GM12864 (cell line): ENCODE measurements at places on chromosomes 11 and 22.

GRCh38 chr11:114044042-114044871 lies 15.3 kb upstream of the ZBTB16 start:
- DNase-seq: no peak

GRCh38 chr11:58227956-58228615 lies 632 bp downstream of the OR10Q1 start:
- DNase-seq: no peak

DNA sequence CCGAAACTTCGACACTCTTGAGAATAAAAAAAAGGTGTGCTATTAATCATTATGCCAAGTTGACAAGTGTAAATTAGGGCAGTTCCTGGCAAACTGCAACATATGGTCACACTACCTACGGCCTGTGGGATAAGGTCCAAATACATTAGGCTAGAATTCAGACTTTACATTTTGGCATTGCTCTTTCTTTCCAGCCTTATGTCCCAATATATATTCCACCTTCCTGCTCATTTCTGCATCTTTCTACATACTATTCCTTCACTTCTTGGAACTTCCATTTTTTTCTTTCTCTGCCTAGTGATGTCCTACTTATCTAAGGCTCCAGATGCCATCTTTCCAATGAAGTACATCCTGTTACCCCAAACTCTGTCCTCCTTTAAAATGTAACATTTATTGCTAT lies 577.2 kb downstream of the LRRC4C start:
- no peak for DNase-seq

DNA sequence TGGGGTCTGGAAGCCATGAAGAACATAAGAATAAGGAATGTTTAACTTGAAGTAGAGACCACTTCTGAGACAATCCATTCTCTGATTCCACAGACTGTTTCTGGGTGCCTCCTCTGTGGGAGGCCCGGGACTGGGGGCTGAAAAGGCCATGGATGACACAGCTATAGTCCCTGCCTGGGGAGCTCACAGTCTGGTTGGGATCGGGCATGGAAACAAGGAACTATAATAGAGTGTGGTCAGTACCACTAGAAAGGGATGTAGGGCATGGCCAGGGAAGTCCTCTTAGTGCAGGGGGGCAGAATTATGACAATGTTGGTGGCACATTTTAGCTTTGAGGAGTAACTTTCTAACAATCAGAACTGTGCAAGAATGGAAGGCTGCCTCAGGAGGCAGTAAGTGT lies 9.2 kb upstream of the KCNE3 start:
- no peak for DNase-seq

GRCh38 chr11:128417607-128418324 lies 169.6 kb downstream of the ETS1 start:
- no peak for DNase-seq

GRCh38 chr11:68997995-68998348 lies 15.1 kb downstream of the MRGPRF start:
- DNase-seq: no peak

DNA sequence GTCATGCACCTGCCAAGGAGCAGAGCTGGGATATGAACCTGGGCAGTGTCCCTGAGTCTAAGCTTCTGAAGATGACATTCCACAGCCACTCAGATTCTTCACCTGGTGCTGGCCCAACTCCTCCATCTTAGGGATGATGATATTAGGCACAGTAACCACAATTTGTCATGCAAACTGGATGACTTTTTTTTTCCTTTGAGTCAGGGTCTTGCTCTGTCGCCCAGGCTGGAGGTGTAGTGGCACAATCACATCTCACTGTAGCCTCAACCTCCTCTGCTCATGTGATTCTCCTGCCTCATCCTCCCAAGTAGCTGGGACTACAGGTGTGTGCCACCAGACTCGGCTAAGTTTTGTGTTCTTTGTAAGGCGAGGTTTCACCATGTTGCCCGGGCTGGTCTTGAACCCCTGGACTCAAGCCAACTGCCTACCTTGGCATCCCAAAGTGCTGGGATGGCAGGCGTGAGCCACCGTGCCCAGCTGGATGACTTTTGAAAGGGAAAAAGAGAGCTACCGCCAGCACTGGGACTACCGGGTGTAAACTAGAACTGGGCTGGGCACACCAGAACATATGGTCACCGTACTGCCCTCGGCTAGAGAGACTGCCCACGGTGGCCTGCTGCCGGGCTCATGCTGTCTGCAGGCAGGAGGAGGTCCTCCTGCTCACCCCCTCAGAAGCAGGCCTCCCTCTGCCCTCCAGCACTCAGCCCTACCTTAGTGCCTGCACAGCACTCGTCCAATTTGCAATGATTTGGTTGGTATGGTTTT lies 77.7 kb downstream of the NAT10 start:
- DNase-seq: no peak

DNA sequence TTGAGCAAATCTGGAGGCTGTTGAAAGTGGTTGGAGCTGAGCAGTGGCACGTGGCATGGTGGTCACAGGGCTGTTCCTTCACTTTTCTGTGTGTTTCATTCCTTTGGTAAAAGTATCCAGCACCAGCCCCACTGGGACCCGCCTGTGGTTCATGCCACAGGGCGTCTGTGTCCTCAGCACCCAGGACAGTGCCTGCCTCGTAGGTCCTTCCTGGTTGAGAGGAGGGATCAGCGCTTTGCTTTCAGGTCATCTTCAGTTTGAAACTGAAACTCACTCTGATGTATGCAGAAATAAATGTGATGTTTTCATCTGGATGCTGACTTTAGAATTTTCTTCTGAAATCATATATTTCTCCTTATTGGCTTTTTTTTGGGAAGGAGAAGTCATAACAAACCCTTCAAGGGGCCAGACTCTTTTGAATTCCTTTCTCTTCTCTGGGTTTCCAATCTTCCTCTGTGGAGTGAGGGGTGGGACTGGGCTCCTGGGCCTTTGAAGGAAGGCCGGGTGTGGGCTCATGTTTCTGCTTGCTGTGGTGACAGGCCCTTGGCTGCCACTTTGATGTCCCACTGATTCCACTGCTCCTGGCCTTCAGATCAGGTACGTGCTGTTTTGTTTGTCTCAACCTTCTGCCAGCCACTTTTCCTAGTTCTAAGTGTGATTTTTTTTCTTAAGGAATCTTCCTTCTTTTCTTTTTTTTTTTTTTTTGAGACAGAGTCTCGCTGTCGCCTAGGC lies 26.2 kb downstream of the TBC1D22A start:
- no peak for DNase-seq

GRCh38 chr11:123546515-123546914 lies 107.9 kb downstream of the SCN3B start:
- DNase-seq: no peak

DNA sequence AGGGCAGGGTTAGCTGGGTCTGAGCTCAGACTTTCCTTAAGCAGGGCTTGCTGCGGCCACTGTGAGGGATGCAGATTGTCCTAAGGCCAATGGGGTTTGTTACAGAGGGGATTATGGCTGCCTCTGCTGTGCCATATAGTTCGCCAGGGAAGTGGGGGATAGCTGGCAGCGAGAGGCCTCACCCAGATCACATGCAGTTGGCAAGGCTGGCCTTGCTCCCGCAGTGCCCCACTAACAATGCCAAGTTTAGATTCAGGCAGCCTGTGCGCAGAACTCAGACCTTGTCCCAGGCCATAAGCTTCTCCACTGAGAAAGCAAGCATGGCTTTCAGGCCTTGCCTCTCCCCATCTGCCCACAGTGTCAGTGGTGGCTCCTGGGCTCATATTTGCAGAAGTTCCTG lies 4.7 kb upstream of the APOL2 start:
- no peak for DNase-seq

DNA sequence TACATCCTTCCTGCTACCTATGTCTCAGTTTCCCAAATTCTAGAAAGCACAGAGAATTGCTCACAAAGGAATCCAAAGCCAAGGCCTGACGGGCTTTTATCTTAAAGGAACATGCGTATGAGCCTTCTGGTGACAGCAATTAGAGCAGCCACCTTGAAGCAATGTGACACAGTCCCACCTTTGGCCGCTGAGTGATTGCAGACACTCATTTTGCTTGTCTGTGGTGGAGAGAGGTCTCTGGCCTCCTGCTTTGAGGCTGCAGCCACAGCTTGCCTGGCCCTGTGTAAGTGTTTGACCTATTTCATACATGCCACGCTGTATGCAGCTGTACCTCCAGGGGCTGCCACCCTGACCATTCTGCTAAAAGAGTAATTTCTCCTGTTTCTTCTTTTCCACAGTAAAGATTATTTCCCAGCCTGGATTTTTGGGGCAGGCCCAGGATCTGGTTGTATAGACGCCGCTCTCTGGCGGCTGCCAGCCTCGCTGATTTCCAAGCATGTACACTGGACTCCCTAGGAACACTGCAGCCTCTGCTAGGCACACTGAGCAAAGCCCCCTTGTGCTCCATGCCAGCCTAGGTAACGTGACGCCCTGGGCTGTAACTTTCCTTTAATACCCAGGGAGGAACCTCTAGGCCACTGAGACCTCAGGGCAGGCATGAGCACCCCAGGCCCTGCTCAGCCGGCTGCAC lies 1.1 kb upstream of the TMA7B start:
- no peak for DNase-seq

- DNase-seq: no peak
Observed at GRCh38 chr11:19084661-19085315, 24.3 kb upstream of the MRGPRX2 start.

DNA sequence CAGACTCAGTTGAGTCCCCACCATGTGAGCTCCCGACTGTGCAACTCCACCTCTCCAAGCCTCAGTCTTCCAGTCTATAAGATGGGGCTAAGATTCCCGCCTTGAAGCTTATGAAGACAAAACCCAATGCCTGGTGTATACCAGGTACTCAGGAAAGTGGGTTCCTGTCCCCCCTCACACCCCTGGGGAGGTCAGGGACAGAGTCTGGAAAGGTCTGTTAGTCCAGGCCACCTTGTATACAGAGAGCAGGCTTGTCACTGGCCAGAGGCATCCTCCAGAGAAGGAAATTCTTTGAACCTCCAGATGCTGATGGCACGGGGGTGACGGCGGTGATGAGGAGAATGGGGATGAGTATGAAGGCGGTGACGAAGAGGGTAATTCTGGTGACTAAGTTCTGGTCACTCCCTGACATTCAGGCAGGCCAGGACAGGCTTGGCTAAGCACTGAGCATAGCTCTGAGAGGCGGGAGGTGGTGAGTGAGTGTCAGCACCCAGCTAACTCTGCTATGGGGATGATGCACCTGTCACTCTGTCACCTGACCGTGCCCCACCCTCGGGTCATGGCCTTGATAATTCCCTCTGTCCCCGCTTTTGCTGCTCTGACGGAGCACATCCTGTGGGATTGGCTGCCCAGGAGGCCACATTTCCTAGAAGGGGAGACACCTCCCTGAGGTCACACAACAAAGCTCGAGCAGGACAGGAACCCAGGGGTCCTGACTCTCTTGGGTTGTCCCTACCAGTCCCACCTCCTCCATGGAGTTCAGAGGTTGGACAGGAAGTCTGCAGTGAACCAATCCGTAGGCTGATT lies 30.9 kb upstream of the CSNK1E start:
- no peak for DNase-seq
